IPS DF 19.7 (cell line): ENCODE measurements at places on chromosomes 1 and 21.

DNA sequence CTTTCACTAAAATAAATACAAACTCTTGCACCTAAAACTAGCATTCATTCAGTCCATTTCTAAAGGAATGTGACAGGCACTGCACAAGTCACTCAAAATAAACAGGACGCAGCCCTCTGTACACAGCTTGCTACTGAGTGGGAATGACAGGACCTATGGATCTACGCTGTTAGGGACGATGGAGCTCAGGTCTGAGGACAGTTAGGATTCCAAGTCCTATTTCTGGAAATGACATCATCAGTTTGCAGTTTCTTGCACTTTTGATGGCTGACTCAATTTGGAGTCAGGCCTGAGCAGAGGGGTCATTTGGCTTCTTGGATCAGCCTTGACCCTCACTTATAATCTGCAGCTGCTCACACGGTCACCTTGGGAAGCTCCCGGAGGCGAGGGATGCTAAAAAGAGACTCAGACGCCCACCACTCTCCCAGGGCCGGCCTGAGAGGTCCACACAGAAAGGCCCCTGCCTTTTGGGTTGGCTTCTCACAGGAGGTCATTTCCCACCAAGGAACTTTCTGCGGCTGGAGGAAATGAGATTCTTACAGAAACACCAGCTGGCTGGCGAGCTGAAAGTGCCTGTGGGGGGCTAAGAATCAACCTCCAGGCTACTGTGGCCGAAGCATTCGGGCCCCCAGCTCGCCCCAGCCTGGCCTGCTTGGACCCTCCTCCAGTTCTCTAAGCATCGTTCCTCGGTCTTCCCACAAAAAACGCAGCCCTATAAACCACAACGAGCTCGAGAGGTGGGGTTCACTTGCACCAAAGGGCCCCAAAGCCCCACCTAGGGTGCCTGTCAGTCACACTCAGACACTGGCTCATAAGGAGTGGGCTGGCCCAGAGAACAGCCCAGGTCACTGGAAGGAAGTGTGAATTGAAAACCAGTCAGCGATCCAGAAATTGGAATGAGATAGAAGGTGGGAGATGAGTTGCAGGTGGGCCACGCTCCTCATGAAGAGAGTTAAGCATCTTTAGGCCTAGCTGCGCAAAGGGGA, 8.9 kb upstream of the PDE9A start:
- no peak for DNase-seq

- peak; percentile 17 for DNase-seq
These were observed 424 bp upstream of the NECAP2 start for GRCh38 chr1:16440131-16440469.

DNA sequence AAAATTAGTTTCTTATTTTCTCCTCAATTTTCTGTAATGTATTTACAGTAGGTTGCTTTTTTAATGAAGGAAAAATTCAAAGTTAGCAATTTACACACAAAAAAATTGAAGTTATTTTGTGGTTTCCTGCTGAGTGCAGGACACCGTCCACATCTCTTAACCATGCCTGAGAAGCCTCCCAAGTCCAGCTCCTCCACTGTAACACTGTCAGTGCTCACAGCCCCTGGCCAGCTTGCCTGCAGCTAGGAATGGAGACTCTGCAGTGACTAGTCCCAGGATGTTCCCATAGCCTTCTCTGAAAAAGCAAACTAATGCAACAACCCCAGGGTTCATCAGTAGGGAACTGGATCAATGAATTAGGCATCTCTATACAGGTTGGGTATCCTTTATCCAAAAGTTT, 3.5 kb downstream of the A3GALT2 start:
- no peak for DNase-seq

- no peak for DNase-seq
These were observed 3.6 kb downstream of the AJAP1 start for GRCh38 chr1:4657960-4658541.

DNA sequence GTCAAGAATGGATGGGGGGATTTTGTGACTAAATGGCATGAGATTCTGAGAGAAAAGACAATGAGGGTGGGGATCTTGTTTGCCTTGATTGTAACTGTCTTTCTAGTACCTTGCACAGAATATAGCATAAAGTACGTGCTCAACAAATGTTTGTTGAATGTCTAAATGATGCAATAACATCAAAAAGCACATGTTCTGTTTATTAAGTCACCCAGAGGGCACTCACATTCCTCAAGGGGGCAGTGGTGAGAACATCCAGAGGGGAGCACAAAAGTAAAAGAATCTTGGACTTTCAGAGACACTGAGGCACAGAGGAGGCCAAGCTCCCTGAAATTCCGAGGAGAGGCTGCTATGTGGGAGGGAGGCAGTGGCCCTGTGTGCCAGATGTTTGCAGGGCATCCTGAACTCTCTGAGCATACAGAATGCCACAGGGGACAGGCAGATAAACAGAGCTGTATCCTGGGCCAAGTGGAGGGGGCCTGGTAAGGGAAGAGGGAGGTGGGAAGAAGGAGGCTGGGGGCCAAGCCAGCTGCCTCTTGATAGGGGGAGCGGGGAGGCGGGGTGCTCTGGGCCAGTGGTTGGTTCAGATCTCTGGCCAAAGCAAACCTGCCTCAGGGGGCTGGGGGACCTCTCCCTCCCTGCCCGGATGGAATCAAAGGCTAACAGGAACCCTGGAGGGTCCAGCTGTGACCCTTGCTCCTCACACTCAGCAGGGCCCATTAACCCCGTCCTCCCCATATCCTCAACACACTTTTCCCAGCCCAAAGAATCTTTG, 6.5 kb upstream of the ATP1A2 start:
- no peak for DNase-seq
